NCI-H510A (cell line): ENCODE measurements at places on chromosomes 12 and 14.

GRCh38 chr14:25259470-25259869 is 209.5 kb upstream of the STXBP6 start:
- no peak for DNase-seq

DNA sequence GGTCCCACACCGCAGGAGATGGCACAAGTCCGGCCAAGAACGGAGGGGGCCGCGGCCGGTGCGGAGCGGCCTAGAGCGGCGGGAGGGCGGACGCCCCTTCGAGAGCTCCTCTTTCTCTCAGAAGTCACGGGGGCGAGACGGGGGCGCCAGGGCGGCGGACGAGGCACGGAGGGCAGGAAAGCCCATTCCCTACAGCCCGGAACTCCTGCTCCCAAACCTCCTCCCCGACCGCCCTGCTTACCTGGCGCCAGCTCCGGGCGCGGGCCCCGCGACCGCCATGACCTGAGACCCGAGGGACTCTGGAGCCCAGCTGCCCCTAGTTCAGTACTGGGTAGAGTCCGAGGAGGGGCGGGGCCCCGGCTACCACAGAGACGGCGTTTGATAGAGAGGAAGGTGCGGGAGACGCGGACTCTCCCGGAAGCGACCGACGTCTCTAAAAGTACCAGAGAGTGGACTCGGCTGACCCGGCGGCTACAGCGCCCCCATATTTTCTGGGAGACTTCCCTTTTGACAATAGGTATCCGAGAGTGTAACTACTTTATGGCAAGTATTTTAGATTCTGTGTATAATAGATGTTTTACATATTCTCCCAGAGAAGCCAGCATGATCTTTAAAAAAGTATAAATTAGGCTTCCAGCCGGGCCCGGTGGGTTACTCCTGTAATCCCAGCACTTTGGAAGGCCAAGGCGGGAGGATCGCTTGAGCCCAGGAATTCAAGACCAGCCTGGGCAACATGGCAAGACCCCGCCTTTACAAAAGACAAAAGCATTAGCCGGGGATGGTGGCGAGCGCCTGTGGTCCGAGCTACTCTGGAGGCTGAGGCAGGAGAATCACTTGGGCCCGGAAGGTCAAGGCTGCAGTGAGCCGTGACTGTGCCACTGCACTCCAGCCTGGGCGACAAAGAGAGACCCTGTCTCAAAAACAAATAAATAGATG is at the start of gene ABCD4:
Gene ABCD4, minus strand, starts transcription at position 301 of the 936 bp plus-strand sequence. Its CDS starts 22 bp downstream, at position 279.
- DNase-seq = peak; percentile 94

GRCh38 chr14:74977164-74977900 is 21.9 kb upstream of the PGF start:
- DNase-seq = no peak

DNA sequence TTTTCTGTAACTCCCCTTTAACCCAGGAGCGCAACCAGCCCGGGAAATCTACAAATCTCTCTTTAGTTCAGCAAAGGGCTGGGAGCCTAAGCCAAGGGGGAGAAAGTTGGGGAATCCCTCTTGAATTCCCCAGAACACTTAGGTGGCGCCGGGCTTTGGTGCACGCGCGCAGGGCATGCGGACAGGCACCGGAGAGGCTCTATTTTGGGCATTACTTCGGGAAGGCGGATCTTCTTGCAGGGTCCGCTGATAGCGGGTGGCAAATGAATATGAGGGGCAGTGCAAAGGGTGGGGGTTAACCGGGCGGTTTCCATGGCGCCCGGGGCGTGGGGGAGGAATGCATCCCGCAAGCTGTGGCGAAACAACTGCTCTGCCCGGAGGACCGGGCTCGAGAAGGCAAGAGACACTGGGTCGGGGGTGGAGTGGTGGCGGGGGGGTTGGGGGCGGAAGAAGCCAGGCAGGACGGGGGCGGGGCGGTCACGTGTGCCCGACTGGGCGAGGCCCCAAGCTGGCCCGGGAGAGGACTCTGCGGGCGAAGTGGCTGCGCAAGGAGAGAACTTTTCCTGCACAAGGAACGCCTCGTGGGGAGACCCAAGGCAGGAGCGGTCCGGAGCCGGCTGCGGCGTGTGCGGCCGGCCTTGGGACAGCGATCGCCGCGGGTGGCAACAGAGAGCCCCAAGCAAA is at the start of gene FLVCR2:
Gene FLVCR2, plus strand, starts transcription at position 519 of the 684 bp plus-strand sequence. CDS start 353 bp downstream, outside the sequence.
- peak; percentile 46 for DNase-seq

DNA sequence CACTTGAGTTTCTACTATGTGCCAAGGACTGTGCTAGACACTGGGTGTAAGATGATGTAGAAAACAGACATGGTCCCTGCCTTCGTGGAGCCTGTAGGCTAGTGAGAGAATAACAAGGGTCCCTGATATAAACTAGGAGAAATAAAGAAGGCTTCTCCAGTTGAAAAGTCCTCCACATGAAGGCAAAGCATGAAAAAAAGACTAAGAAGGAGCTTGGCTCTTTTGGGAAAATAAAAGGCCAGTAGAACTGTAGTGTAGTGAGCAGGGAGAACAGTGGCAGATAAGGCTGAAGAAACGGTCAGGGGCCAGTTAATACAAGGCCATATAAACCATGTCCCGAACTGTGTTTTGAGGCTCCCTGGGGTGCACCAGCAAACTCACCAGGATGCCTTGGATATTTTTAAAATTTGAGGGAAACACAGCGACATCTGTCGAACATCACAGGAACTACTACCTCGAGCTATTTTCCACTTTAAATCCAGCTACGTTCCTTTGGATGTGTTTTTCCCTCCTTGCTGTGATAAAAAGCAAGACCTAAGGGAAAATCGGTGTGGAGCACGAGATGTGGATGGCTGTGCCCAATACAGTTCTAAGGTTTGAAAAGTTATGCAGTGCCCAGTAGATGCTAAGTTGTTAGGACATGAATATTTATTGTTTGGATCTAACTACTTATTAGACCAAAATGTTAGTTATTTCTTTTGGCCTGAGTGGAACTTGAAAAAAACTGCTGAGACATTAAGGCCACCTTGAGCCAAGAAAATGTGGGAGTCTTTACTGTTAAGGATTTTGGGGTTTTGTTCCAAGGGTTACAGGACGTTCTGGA is 8.5 kb upstream of the CFL2 start:
- DNase-seq = no peak

DNA sequence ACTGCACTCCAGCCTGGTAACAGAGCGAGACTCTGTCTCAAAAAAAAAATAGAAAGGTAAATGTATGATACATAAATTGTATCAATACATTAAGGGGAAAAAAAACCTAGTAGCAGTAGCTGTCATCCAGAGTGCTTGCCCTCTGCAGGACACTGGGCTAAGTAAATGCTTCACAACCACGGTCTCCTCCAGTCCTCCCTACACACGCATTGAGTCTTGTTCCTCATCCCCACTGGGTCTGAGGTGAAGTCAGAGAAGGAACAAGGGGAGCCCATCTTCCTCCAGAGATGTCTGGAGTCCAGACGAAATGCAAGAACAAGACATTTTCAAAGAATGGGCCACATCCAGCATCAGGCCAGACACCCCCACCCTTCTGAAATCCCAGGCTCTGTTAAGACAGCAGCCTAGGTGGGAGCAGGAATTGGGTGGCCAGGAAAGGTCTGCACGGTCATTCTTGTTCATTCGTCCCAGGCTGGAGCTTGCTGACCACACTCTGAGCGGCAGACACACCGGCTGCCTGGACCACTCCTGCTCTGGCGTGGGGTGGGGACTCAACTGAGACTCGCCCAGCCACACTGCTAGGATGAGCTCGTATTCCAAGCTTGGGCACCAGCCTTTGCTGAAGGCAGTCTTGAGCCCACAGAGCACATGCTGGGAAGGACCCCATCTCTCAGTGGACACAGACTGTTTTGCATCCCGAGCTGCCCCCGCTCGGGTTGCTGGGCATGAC is 45.5 kb downstream of the CHGA start:
- no peak for DNase-seq

GRCh38 chr12:25801734-25802133 is 156.7 kb upstream of the RASSF8 start:
- no peak for DNase-seq

DNA sequence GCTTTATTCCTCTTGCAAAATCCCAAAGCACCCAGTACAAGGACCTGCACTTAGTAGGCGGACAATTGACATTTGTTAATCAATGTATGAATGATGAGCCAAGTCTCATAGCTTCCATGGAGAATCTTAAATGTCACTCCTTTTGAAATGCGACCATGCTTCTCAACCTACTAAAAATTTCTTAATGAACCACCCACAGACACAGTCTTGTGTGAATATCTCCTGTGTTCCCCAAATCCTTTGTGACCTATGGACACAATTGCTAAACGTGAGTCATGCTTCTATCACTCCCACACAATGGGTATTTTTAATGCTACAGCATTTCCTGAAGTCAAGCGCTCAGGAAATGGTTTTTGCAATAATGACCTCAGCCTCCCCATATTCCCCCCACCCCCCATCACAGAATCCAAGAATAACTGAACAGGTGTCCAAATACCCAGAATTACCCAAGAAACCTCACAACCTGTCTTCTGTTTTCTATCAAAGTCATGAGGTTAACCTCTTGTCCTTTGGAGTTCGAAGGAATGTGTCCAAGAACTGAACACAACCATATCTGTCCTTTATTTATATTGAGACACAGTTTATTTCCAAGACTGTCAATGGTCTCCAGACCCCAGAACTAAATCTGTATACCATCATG is 163.6 kb upstream of the PLEKHG7 start:
- DNase-seq = no peak

- no peak for DNase-seq
Observed at GRCh38 chr12:99911967-99912366, 72.8 kb downstream of the ANKS1B start.

DNA sequence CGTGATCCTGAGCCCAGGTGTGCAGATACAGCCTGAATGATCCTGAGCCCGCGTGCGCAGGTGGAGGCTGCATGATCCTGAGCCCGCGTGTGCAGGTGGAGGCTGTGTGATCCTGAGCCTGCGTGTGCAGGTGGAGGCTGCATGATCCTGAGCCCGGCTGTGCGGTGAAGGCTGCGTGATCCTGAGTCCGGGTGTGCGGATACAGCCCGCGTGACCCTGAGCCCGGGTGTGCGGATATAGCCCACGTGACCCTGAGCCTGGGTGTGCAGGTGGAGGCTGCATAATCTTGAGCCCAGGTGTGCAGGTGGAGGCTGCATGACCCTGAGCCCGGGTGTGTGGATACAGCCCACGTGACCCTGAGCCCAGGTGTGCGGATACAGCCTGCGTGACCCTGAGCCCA is 20.3 kb downstream of the BRF1 start:
- DNase-seq = no peak
